NB4 (cell line): ENCODE measurements at places on chromosomes 6 and 20.

DNA sequence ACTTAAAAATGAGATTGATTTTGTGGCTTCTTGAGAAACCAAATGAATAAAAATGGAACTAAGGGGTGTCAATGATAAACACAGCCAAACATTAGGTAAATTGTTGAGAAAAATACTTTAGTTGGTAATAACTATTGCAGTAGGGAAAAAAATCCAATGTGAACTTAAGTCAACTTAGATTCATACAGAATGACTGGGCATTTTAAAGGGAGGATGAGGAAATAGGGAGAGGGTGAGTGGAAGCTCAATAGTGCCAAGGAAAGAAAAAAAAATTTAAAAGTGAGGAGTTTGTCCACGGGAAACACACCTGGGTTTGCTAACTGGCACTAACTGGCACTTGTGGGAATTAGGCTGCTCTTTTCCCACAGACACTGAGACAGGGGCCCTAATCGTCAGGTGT lies 26.2 kb upstream of the PGK2 start:
- DNase-seq = no peak

GRCh38 chr20:25274891-25275812 lies 27.3 kb downstream of the PYGB start:
- DNase-seq = no peak

- no peak for DNase-seq
Measured at GRCh38 chr20:35004051-35004725, 48.5 kb downstream of the MYH7B start.

DNA sequence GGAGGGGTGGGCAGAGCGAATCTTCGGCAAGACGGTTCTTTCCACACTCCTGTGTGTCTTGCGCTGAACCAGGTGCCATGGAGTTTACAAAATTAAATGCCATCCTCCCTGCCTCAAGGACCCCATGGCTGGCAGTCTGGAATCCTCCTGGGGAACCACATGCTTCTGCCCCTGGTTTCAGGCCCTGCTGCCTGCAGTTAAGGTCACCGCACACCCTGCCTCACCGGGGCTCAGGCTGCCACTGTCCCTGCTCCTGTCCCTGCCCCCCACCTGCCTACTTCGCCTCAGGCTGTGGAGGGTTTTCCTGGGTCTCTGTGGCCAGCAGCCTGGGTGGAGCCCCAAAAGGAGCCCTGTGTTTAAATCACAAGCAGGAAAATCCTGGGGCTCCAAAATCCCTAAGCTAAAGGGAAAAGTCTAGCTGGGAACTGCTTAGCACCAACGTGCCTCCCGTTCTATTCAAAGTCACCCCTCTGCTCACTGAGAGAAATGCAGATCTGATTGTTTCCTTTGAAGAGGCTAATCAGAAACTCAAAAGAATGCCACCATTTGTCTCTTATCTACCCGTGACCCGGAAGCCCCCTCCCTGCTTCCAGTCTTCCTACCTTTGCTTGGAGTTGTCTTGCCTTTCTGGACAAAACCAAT lies 10.6 kb upstream of the TTLL2 start:
- DNase-seq = no peak

- no peak for DNase-seq
Measured at GRCh38 chr6:11755725-11756124, 22.9 kb downstream of the ADTRP start.

- no peak for DNase-seq
Measured at GRCh38 chr20:25020345-25020744, 27.8 kb upstream of the APMAP start.

DNA sequence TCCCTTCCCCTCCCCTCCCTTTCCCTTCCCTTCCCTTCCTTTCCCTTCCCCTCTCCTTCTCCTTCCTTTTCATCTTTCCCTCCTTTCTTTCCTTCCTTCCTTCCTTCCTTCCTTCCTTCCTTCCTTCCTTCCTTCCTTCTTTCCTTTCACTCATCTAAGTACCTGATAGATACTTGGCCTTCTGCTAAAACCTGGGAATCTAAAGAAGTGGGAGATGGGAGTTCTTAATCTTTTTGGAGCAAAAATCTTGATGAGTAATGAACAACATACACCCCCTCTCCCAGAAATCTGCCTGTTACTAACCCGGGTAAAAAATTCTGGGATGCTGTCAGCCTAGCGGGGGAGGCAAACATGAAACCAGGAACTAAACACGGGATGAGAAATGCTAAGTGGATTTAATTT lies 100.7 kb downstream of the VEGFA start:
- no peak for DNase-seq

- no peak for DNase-seq
Measured at GRCh38 chr6:46323966-46324622, 153.3 kb upstream of the ENPP5 start.

DNA sequence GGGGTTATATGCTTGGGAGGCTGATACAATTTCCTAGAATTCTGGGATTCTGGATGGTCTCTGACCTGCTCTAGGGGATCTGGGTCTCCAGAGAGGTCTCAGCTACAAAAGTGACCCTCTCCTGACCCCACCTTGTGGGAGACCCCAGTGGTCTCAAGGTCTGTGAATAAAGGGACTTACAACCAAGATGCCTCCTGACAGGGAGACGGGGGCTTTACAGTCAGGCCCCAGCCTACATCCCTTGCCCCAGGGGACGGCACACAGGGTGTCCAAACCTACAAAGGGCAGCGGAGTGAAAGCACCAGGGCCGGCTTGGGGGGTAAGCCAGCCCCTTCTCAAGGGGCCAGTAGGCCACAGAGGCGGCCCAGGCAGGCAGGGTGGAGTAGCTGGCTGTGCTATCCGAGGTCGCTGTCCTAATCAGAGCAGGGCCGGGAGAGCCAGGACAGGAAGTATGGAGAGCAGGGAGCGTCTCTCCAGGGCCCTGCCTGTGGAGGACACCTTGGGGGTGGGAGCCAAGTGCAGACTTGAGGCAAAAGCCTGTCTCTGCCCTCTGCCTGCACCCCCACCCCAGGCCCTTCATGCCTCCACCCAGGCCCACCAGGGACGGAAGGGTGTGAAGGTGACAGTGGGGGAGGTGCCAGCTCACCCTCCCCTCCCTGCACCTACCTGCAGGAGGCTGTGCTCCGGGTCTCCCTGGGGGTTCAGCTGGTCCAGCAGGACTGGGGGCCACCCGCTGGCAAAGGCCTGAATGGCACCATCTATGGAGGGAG lies 3.5 kb downstream of the GFRA4 start:
- DNase-seq = no peak

DNA sequence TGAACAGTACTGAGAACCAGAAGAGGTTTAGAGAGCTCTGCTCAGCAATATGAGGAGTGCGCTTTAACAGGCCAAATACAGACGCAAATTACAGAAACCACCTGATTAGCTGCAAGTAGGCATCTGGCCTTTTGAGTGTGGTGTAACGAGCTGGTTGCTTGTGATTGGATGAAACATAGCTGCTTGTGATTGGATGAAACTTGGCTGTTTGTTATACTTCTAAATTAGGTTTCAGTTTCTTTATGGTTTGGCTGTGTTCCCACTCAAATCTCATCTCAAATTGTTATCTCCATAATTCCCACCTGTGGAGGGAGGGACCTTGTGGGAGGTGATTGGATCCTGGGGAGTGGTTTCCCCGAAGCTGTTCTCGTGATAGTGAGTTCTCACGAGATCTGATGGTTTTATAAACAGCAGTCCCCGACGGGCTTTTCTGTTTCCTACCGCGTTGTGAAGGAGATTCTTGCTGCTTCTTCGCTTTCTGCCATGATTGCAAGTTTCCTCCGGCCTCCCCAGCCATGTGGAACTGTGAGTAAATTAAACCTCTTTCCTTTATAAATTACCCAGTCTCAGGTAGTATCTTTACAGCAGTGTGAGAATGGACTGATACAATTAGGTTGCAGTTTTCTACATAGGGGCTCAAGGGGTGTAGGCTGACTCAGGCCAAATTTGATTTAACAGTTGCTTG lies 655.9 kb upstream of the MAN1A1 start:
- DNase-seq = no peak

DNA sequence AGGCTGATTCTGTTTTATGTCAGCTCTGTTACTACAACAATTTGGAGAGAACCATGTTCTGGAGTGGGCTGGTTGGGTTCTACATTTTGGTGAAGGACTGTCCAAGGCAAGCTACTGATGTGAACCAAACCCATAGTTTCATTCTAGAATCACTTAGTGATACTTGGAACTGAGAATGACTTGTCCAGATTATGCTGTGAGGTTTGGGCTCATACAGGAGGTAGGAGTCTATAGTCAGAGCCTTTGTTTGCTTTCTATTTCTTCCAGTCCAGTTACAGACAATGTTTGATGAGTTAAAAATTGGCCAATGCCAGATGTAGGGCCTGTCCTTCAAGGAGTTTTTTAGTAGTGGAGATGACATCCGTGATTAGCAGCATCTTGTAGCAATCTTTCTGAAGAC lies 97.9 kb downstream of the LRRC1 start:
- no peak for DNase-seq

DNA sequence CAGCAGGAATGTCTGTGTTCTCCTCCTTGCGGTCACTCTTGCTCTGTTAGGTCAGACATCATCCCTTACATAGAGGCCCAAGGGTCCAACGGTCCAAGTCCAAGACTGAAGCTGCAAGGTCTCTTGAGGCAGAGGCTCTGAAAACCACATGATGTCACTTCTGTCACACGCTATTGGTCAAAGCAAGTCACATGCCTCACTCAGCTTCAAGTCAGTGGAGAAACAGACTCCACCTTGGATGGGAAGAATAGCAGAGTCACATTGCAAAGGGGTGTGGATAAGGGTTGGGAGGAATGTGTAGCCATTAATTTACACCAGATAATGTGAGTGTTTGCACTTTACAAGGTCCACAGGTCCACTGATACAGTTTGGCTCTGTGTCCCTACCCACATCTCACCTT lies 17.5 kb downstream of the SLC52A3 start:
- peak; percentile 35 for DNase-seq

GRCh38 chr6:103797738-103798137 lies 1062.0 kb downstream of the HACE1 start:
- DNase-seq = peak; percentile 17

DNA sequence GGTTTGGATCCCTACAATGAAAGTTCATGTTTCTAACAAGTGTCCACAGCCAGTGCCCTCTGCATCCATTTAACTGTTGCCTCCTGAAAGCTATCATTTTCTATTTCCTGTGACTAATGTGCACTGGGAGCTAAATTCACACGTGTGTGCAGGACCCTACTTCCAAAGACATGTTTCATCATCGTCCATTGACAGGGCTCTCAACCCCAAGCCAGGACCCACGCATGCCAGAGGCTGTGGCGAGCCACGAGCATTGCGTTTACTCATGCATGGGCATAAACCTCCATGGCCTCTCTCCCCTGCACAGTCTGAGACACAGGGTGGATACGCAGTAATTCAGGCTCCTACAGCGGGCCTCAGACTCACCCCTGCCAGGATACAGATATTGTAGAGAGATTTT lies 153.2 kb downstream of the MAFB start:
- peak; percentile 81 for DNase-seq

GRCh38 chr6:147970970-147971369 lies 371.7 kb upstream of the SASH1 start:
- DNase-seq = peak; percentile 24

DNA sequence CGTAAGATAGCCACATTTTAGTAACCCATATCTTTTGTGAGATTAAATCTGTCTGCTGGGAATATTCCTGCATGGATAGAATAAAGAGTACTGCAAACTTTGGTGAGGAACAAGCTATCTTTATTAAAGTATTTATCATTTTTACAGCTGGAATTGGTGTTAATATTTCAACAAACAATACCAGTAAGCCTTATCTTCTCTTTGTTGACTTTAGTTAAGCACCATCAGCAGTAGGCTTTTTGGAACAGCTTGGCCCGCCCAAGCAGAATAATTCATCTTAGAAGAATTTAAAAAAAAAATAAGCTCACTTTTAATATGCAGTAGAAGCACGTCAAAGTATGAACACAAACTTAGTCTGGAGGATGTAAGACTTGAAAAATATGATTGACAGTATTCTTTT lies 917.8 kb upstream of the ADGRB3 start:
- no peak for DNase-seq

DNA sequence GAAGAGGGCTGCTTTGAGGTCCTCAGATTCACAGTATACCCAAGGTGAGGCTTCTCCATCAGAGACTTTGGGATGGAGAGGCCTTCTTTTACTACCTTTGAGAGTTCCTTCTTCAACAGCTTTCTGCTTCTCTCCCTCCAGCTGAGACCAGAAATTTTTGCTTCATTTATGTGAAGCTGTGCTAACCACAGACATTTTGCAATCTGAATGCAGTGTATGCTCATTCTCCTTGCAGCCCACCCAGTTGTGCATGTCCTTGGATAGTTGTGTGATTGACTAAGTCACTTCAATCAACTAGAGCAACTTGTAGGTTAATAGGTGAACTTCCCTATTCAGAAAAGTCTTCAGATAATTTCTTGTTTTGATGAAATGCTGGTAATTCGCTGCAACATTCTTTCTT lies 20.1 kb downstream of the DCBLD1 start:
- peak; percentile 80 for DNase-seq

DNA sequence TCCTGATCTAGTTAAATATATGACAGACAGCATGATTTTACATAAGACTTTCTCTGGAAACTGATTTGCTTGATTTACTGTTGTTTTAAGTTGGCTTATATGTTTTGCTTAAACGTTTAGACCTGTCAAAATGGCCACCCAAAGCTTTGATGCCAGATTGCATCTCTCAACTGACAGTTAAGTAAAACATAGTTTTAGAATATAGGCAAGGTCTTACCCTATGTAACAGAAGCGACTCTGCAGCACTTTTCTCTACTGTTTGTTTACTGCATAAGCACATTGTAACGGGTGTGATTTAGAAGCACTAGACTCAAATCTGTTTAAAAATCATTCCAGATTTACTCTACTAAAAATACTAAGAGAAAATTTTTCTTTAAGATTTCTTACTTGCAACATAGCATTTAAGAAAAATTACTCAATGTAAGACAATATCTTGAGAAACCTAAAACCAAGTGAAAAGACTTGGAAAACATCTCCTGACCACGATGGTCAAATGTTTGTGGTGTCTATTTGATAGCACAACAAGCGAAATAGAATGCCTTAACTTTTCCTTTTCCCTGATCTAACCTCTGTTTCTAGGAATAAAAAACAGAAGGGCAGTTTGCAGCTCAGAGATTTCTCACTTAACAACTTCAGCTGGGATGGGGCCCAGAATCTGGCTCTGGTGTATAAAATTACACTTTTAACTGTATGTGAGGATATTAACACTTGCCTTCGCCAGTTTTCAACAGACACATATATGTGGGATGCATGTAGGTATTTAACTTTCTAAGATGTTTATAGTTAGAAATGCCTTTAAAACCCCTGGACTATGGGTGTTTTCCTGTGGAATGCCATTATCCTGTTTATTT lies 47.4 kb downstream of the AIG1 start:
- DNase-seq = no peak

- DNase-seq = peak; percentile 66
Measured at GRCh38 chr6:28565823-28566526, 40.3 kb downstream of the GPX5 start.

- peak; percentile 90 for DNase-seq
Measured at GRCh38 chr6:165186041-165186440, 123.4 kb downstream of the C6orf118 start.

DNA sequence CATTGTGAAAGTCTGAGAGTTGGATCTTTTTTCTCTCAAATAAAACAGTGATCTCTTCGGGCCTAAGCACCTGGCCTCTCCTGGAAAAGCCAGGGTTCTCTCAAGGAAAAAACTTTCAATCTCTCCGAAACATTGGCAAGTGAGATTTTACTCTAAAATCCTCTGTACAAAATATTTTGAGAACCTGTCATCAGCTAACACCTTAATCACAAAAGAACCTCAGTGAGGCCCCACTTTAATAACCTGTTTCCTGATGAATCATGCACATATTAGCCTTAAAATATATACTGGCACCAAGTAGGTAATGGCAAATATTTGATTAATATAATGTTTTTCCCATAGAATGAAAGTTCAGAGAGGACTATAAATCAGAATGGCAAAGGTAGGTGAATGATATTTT lies 177.9 kb downstream of the FRK start:
- DNase-seq = no peak
